ENCODE measurements at places on chromosomes 5 and 9. TPM values are rescaled to one million over a fixed set of nuclear protein-coding genes. Genes with fewer than 3 reads are reported as not detected.

NUDCD2 gene
- total RNA-seq, result 27.4 TPM

OLFML2A gene
- total RNA-seq, result not detected

PALM2AKAP2 gene
- not detected for total RNA-seq

PRRX2 gene
- total RNA-seq, result not detected

GMCL2 gene
- total RNA-seq, result 0.14 TPM

UBE2D2 gene
- total RNA-seq, result 236 TPM

CER1 gene
- not detected for total RNA-seq

ARAP3 gene
- 38.2 TPM for total RNA-seq

MCTP1 gene
- total RNA-seq, result 0.62 TPM

CA9 gene
- total RNA-seq, result not detected

PCAT7 gene
- not detected for total RNA-seq

TMEM174 gene
- not detected for total RNA-seq

PRR7 gene
- total RNA-seq, result 7.6 TPM

PCDHGB6 gene
- total RNA-seq, result 0.30 TPM

ZNF367 gene
- 7.6 TPM for total RNA-seq

CCNO gene
- total RNA-seq, result not detected

PGM5 gene
- not detected for total RNA-seq

KCNN2 gene
- total RNA-seq, result not detected

FABP6 gene
- not detected for total RNA-seq

RASGEF1C gene
- total RNA-seq, result not detected

RNF183 gene
- not detected for total RNA-seq

SPAAR gene
- total RNA-seq, result not detected

CRHBP gene
- not detected for total RNA-seq

SLCO6A1 gene
- not detected for total RNA-seq

SKP1 gene
- 250 TPM for total RNA-seq

ANKRD55 gene
- not detected for total RNA-seq

TXNDC8 gene
- not detected for total RNA-seq

NEUROG1 gene
- not detected for total RNA-seq

PCDHGA10 gene
- total RNA-seq, result 0.41 TPM

SLU7 gene
- 95.0 TPM for total RNA-seq

SPINK7 gene
- total RNA-seq, result not detected

ZNF483 gene
- 18.5 TPM for total RNA-seq

TAL2 gene
- not detected for total RNA-seq

MSX2 gene
- total RNA-seq, result not detected

Data from naive thymus-derived CD8-positive, alpha-beta T cell (primary cell).